Kidney (tissue), 22 donors: ENCODE measurements at places on chromosomes 12 and 14.

DNA sequence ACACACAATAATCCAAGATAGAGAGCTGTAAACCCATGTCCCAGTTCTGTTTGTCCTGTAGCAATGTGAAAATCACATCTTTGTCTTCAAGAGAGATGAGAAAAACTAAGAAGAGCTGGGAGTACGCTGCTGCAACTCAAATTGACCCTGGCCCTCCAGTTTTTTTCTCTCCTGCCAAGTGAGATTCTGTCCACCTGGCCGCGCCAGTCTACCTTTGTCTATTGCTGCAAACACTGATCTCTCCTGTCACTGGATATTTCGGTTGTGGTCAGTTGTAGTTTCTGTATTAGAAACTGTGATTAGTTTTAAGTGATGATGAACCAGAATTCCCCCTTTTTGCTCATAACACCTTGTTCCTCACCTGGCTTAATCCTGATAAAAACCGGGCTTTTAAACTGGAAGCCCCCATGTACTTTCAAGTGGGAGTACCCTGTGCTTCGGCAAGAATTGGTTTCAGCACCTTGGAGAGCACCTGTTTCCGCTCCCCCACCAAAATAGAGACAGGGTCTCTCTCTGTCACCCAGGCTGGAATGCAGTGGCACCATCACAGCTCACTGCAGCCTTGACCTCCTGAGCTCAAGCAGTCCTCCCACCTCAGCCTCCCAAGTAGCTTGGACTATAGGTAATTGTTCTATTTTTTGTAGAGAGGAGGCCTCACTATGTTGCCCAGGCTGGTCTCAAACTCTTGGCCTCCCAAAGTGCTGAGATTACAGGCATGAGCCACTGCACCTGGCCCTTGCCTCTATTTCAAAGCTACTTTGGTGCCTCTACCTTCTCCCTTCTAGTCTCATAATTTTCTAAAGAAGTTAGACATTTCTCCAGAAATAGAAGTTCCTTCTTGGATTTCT lies 156.8 kb downstream of the PHETA1 start:
- no peak for DNase-seq

DNA sequence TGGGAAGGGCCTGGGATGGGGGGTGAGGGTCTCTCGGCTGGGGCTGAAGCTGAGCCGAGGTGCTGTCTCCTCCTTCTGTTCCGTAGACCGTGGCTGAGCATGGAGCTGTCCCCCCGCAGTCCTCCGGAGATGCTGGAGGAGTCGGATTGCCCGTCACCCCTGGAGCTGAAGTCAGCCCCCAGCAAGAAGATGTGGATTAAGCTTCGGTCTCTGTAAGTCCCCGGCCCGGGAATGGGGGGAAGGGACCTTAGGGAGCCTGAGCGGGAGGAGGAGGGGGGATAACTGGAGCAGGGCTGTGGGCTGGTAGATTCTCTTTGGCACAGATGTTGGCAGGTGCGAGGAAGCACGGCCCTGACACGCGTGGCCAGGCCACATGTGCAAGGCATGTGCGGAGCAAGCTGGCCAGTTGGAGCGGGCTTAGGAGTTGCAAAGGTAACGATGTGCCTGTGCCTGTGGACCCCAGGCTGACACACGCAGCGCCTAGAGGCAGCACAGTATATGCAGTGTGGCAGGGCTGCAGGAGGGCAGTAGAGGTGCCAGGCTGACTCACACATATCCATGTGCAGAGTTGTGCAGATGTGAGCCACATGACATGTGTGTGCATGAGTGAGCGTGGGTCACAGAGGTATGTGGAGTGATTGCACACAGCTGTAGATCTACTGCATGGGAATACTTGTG lies 512 bp downstream of the PDE1B start:
- DNase-seq: peak; percentile 38

- DNase-seq: no peak
Measured at GRCh38 chr12:70638639-70639360, 1.6 kb upstream of the PTPRB start.

DNA sequence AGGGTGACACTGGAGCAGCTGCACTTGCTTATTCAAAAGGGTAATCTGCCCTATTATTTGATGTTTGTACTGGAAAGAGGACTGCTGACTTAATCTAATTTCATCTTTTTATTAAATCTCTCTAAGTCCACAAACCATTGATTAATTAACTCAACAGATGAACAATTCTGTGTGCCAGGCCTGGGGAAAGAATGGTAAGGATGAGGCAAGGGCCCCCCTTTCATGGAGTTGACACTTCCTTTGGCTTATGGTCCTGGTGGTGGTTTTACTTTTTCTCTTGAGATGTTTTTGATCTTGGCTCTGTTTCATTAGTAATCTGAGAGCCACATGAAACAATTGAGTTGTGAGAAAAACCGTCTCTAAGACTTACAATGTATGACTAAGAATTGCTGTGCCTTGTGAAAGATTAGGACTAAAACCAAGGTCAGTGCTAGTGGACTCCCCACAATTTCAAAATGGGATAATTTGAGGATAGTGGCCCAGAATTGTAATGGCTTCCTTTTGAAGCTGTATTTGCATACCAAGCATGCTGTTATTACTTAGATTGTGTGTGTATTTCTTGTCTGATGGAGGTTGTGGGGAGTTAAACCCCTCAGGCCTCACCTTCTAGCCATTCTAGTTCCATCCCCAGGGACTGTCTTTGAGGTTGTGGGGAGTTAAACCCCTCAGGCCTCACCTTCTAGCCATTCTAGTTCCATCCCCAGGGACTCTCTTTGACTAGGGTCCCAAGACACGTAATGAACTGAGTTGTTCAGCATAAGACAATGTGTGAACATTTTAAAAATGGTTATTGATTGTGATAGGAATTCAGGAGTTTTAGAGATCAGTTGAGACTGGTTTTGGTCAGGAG lies 52.5 kb upstream of the EVL start:
- DNase-seq: no peak

DNA sequence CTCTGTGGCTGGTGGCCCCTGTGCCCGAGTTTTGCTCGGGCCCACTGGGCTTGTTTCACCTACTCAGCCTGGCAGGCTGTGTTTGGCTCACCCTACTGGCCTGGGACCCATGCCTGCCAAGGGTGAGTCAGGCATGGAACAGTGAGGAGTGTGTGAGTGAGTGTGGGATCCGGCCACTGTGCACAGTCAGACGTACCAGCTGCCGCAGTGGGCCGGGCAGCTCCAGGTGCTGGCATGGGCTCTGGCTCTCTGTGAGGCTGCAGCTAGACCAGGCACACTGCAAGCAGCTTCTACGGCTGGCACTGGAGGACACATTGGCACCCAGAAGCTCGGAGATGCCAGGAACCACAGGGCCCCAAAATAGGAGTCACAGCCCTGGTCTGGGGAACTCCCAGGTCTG lies 40.6 kb downstream of the HSD17B6 start:
- DNase-seq: no peak

DNA sequence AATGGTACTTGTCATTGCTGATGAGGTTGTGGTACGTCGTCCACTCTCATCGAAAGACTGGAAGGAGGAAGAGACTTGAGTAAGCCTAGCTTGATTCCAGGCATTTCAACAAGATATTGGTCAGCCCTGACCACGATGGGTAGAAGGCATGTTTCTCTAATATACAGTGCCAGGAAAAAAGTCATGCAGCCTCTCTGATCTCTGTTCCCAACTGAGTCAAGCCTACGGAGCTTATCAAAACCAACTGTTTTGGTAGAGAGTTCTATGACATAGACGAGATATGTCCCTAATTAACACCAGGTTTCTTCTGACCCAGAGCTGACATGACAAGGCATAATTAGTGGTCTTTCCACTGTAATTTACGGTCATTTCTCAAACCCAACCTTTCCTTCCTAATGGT lies 58.5 kb downstream of the NIN start:
- no peak for DNase-seq

DNA sequence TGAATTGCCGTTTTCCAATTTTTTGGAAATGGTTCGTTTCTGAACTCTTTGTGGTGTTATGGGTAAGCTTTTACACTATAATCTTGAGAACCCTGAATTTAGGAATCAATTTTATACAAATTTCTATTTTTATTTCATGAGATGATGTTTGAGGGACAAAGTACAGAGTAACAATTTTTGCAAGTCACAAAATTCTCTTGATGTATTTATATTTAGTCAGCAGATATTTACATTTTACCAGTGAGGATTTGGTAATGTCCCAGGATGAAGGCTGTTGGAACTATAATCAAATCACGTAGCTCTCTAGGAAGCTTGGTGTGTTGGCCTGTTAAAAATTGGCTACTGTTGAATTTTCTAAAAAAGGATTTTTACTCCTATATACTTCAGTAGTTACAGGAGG lies 24.2 kb downstream of the GPATCH2L start:
- DNase-seq: no peak

DNA sequence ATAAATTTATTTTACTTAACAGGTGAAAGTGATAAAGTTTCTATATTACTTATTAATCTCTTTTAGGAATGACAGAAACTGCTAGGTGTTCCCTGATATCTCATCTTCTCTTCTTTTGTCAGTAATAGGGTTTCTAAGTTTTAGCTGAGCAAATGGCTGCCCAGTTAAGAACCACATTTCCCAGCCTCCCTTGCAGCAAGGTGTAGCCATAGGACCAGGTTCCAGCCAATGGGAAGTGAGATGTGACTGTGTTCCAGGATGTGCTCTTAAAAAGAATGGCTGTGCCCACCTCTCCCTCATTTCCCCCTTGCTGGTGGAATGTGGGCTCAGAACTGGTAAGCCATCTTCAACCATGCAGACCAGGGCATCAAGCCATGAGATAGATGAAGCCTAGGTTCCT lies 165.6 kb downstream of the HELB start:
- DNase-seq: no peak

GRCh38 chr14:23831596-23831995 lies 122.0 kb upstream of the DHRS4 start:
- no peak for DNase-seq

GRCh38 chr14:96629558-96630222 lies 127.5 kb downstream of the PAPOLA start:
- DNase-seq: no peak

- DNase-seq: no peak
Measured at GRCh38 chr12:9143929-9144729, 28.4 kb upstream of the A2M start.

DNA sequence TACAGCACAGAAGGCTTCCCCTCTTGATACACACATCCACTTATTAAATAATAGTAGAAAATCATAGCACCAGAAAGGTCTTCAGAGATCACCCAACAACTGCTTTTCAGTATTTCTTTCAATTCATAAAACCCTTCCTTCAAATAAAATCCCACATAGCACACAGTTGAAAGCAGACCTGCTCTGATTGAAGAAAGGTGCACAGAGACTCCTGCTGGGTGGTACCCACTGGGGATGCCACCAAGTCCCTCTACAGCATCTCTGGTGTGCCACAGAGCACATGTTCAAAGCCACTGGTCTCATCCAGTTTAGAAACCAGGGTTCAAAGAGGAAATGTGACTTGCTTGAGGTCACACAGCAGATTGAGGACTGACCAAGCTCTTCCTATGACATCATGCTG lies 427.5 kb downstream of the BCL11B start:
- DNase-seq: no peak

GRCh38 chr12:38809832-38810231 lies 95.6 kb downstream of the CPNE8 start:
- DNase-seq: no peak
